ENCODE measurements at places on chromosomes 3 and 15. TPM values are rescaled to one million over a fixed set of nuclear protein-coding genes. Genes with fewer than 3 reads are reported as not detected.

GRCh38 chr3:187706971-187707370, 4.6 kb upstream of the RTP2 start:
- no peak overlapping the region for H3K4me3 ChIP-seq
- H3K27ac ChIP-seq: no peak overlapping the region
- H3K27me3 ChIP-seq: no peaks in the 10 kb centered on the region
- H3K4me1 ChIP-seq: no peaks in the 10 kb centered on the region

DNA sequence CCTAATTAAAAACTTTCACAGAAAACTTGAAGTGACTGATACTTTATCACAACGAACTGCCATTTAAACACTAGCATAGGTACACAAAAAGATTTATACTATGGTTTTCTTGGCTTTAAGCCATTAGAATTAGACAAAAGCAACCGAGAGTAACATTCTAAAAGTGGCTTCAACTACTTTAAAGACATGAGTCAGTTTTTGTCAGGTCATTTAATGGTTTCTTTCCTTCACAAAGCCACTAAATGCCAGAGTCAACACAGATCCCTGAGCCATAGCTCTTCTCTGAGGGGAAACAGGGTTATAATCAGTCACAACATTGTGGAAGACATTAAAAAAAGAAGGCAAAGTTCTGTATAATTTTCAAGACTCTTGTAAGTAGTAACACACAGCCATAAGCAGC, 54.6 kb downstream of the CAPN3 start:
- no peak overlapping the region for H3K4me3 ChIP-seq
- no peaks in the 10 kb centered on the region for H3K27me3 ChIP-seq
- peak overlapping the region; percentile 46 for H3K27ac ChIP-seq
- peaks cover 9% of the 10 kb centered on the region for H3K4me1 ChIP-seq

DNA sequence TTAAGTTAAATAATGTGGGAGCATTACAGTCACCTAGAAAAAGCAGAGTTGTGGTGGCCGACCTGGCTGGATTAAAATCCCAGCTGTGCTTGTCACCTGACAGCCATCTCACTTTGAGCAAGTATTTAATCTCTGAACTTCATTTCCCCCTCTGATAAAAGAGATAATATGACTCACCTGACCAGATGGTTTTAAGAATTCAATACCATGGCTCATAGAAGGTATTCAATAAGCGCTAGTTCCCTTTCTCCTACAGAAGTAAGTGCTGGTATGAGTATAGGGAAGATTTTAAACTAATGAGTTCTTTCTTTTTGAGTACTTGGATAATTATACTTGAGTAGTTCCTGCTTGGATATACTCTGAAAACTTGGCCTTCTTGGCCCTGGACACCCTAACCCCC, 325.5 kb downstream of the IL5RA start:
- DNase-seq: no peak
- no peak overlapping the region for H3K27ac ChIP-seq
- no peaks in the 10 kb centered on the region for H3K27me3 ChIP-seq
- H3K36me3 ChIP-seq: no peaks in the 10 kb centered on the region
- H3K4me1 ChIP-seq: no peaks in the 10 kb centered on the region
- no peak overlapping the region for H3K4me3 ChIP-seq

- no peak for DNase-seq
- H3K4me1 ChIP-seq: peaks cover 59% of the 10 kb centered on the region
- peaks cover 59% of the 10 kb centered on the region for H3K36me3 ChIP-seq
These were observed 16.5 kb downstream of the ALPK3 start for GRCh38 chr15:84833447-84834228.

DNA sequence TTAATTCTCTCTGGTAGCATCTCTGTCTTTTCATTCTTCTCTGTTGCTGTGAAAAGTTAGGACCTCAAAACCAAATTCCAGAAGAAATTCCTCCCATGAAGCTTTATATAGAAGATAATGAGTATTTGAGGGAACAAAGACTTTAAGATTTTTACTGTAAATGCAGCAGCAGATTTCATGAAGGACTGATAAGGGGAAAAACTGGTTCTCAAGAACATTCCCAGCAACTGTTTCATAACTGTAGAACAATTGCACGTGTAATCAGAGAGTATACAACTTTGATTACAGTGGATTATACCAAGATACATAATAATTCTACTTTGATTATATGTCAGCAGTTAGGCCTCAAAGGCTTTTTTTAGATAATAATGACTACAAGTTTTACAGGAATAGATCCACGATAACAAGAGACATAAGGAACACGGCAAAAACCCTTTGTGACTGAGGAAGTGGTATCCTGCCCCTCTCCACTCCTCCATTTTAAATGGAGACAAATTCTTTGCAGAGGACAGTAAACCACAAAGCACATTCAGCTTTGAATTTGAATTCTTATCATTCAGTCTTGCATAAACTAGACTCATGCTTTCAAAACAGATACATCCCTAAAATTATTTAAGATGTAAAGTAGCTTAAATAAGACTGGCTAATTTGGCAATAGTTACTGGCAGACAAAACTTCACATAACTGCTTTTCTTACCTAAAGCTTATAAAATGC, 42.9 kb upstream of the DIPK2A start:
- no peak overlapping the region for H3K27ac ChIP-seq
- no peak for DNase-seq
- no peaks in the 10 kb centered on the region for H3K36me3 ChIP-seq
- no peak overlapping the region for H3K4me3 ChIP-seq

GRCh38 chr3:22988566-22988965, 214.6 kb upstream of the UBE2E2 start:
- no peak overlapping the region for H3K4me3 ChIP-seq
- H3K36me3 ChIP-seq: no peaks in the 10 kb centered on the region
- H3K27me3 ChIP-seq: no peaks in the 10 kb centered on the region
- H3K4me1 ChIP-seq: no peaks in the 10 kb centered on the region

- no peak for DNase-seq
- H3K4me1 ChIP-seq: peaks cover 35% of the 10 kb centered on the region
- H3K27me3 ChIP-seq: no peaks in the 10 kb centered on the region
- H3K4me3 ChIP-seq: no peak overlapping the region
- no peak overlapping the region for H3K27ac ChIP-seq
These were observed 35.8 kb upstream of the CTDSPL start for GRCh38 chr3:37825744-37826400.

DNA sequence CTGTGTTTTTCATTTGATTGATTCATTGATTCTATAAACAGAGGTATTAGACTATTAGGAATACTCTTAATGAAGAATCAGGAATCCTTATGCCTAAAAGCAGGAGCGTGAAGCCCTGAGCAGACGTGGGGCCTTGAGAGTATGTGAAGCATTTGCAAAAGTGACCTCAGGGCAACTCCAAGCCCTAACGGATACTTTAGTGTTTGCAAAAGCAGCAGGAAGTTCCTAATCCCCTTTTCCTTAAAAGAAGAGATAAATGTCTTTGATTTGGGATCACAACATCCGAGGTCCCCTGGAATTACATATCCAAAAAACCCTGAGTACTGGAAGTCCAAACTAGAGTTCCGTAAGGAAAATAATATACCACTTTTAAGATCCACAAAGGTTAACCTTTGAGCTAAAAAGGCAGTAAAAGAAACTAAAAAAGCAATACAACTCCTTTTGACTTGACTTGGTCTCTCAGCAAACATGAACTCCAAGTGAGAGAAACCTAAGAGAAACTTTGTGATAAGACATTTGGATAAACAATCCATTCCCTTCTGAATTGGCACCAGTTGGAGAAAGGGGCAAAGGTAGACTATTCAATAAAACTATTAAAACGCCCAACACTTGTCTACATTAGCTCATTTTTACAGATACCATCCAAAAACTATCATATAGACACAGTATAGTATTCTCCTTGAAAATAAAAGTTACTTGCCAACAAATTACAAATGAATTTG, 27.4 kb downstream of the PRTG start:
- no peak for DNase-seq
- no peaks in the 10 kb centered on the region for H3K4me1 ChIP-seq
- H3K4me3 ChIP-seq: no peak overlapping the region
- no peaks in the 10 kb centered on the region for H3K27me3 ChIP-seq
- H3K36me3 ChIP-seq: no peaks in the 10 kb centered on the region

The GRM2 gene
- total RNA-seq: 0.39 TPM

The VEPH1 gene
- total RNA-seq: not detected

The CTXN2 gene
- not detected for total RNA-seq

Measured in heart right ventricle (tissue), 16 donors.